H9 (cell line): ENCODE measurements at places on chromosomes 6 and 20.

DNA sequence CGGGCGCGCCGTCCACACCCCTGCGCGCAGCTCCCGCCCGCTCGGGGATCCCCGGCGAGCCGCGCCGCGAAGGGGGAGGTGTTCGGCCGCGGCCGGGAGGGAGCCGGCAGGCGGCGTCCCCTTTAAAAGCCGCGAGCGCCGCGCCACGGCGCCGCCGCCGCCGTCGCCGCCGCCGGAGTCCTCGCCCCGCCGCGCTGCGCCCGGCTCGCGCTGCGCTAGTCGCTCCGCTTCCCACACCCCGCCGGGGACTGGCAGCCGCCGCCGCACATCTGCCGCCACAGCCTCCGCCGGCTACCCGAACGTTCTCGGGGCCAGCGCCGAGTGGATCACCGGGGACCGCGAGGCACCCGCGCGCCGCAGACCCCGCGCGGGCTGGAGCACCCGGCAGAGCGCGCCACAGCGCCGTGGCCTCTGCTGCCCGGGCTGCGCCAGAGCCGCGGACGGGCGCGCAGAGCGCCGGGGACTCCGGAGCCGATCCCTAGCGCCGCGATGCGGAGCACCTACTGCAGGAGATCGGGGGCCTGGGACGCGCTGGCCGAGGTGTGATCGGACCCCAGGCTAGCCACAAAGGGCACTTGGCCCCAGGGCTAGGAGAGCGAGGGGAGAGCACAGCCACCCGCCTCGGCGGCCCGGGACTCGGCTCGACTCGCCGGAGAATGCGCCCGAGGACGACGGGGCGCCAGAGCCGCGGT, at the start of gene BMP2:
TSS of gene BMP2 (plus strand) at position 151 of the 692 bp plus-strand sequence. CDS start 2,441 bp downstream, outside the sequence.
- H3K27ac ChIP-seq: no peak within 1 kb of the TSS
- H3K4me1 ChIP-seq: peaks cover 12% of the 10 kb centered on the region; the same call in 1 of the 2 replicates
- peaks cover 14% of the 10 kb centered on the region for H3K27me3 ChIP-seq
- peak; percentile 44 for DNase-seq
- peak within 1 kb of the TSS; percentile 93 for H3K4me3 ChIP-seq
- peaks cover 9% of the 10 kb centered on the region; the same call in 1 of the 2 replicates for H3K36me3 ChIP-seq

DNA sequence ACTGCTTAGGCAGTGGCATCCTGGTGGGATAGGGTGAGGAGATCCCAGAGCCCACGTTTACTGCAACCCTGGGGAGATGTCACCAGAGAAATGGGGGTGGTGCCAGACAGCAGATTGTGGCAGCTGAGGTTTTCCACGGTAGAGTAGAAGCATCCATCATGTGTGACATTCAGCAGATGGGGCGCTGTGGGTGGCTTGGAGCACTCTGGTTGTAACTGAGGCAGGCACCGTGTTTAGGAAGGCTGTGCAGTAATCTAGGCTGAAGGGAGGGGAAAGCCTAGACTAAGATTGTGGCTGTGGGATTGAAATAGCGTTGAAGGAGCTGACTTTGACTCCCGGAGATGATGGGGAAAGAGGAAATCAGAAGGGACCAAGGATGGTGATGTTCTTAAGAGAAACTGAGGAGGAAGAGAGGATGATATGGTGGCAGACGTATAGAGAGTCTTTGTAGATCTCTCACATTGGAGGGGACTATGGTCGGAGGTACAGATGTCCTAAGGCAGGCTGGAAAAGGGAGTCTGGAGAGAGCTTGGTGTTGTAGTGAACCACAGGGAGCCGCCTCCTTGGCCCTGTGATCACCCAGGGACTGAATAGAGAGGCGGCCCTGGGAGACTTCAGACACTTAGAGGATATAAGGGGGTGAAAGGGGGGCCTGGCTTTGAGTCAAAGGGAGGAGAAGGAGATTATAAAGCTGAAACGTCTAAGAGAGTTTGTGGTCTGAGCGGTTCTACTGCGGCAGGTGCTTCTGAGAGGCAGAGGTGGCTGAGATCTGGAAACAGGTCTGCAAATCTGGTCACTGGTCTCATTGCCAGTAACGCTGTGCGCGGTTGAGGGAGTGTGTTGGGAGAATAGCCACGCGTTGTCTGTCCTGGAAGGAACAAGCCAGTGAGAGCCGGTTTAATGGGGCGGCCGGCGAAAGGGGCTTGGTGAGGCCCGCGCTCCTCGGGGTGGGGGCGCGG, 792 bp upstream of the MICA start:
- H3K27ac ChIP-seq: no peak overlapping the region
- peaks cover 5% of the 10 kb centered on the region; the same call in 1 of the 2 replicates for H3K4me1 ChIP-seq
- peaks cover 2% of the 10 kb centered on the region for H3K36me3 ChIP-seq
- peak overlapping the region; percentile 94 for H3K4me3 ChIP-seq
- H3K27me3 ChIP-seq: peaks cover 4% of the 10 kb centered on the region; the same call in 1 of the 2 replicates

GRCh38 chr6:158058171-158058651, 76.5 kb downstream of the SYNJ2 start:
- no peak overlapping the region for H3K27ac ChIP-seq
- H3K27me3 ChIP-seq: no peaks in the 10 kb centered on the region
- no peak overlapping the region for H3K4me3 ChIP-seq
- no peaks in the 10 kb centered on the region for H3K4me1 ChIP-seq
- no peak for DNase-seq

DNA sequence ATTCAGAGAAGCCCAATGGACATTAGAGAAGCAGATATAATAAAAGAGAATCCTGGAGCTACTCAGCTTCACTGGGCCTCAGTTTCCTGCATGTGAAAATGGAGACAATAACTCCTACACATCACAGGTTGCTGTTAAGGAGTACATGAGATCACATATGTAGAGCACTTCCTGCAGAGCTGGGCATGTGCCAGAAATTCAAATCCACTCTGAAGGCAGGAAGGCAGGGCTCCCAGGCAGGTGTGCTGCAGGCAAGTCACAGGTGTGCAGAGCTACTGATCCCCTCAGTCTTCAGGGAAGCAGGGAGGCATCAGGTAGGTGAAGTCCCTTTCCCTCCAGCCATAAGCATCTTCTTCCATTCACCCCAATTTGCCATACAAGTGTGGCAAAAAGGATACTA, 48.0 kb downstream of the DST start:
- DNase-seq: no peak
- no peak overlapping the region for H3K4me3 ChIP-seq
- no peak overlapping the region for H3K27ac ChIP-seq
- H3K4me1 ChIP-seq: no peaks in the 10 kb centered on the region
- peaks cover 76% of the 10 kb centered on the region for H3K36me3 ChIP-seq

DNA sequence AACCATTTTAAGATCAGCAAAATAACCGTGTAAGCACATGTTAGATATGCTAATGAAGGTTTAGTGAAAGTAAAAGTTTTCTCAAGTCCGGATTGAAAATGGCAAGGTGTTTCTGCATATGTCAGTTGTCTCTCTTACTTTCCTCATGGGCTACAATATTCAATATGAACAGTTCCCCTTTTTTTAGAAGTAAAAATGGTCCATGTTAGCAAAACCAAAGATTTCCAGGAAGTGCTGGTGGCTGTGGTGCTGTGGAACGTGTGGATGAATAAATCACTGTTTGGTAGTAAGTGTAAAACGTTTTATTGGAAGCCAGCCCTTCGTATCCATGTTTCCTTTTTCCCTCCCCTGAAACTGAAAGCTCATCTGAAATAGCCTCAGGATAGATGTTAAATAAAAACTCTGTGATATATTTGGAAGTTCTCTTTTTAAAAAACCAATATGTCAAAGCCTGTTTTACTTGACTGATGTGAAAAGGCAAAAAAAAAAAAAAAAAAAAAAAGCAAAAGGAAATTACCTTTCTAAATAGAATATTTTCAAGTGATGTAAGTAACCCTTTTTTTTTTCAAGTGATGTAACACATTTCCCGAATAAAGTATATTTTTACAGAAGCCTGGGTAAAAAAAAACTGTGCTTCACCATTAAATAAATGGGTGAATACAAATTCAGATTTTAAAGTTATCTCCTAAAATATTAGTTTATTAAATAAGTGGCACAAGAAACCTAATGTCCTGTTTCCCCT, 41.9 kb downstream of the PLEKHG1 start:
- H3K4me1 ChIP-seq: peaks cover 2% of the 10 kb centered on the region; the same call in 1 of the 2 replicates
- no peak overlapping the region for H3K27ac ChIP-seq

DNA sequence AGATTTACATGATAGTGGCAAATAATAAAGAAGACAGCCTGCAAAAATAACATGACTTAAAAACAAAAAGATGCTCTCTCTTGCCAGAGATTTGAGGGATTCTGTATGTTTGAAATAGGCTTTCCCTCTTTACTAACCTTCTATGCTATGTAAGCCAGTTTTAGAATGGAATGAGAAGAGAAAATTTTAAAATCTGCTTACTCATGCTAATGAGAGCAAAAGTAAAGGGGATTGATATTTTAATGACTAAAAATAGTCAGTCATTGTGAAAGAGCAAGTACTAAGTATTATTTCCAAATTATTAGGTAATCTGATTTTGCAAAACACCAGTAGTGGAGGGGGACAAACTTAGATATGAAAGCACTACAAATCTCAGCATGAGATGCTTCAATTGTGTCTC, 563.3 kb upstream of the ADGRB3 start:
- H3K4me1 ChIP-seq: peaks cover 4% of the 10 kb centered on the region; the same call in 1 of the 2 replicates
- no peak overlapping the region for H3K27ac ChIP-seq
- no peak for DNase-seq
- H3K27me3 ChIP-seq: no peaks in the 10 kb centered on the region
- H3K4me3 ChIP-seq: no peak overlapping the region
- no peaks in the 10 kb centered on the region for H3K36me3 ChIP-seq

DNA sequence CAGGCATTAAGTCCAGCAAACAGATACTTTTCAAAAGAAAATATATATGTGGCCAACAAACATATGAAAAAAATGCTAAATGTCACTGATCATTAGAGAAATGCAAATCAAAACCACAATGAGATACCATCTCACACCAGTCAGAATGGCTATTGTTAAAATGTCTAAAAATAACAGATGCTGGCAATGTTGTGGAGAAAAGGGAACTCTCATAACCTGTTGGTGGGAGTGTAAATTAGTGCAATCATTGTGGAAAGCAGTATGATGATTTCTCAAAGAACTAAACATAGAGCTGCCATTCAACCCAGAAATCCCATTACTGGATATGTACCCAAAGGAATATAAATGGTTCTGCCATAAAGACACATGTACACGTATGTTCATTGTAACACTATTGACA, 20.6 kb downstream of the KCNQ5 start:
- H3K4me3 ChIP-seq: no peak overlapping the region
- H3K4me1 ChIP-seq: no peaks in the 10 kb centered on the region; the same call in 1 of the 2 replicates

DNA sequence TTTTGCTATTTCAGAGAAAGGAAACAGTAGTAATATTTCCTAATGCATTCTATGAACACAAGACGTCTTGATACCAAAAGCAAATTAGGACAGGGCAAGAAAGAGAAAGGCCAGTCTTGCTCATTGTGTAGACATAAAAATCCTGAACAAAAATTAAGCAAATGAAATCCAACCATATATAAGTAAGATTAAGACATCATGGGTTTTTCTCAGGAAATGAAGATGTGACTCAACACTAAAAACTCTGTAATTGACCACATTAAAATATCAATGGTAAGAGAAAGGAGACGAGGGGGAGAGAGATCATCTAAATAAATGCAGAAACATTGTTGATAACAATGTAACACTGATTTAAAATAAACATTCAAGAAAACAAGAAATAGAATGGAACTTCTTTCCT, 205.4 kb downstream of the SOD2 start:
- H3K36me3 ChIP-seq: no peaks in the 10 kb centered on the region
- no peaks in the 10 kb centered on the region for H3K4me1 ChIP-seq
- no peaks in the 10 kb centered on the region for H3K27me3 ChIP-seq
- DNase-seq: no peak
- no peak overlapping the region for H3K4me3 ChIP-seq
- no peak overlapping the region for H3K27ac ChIP-seq

GRCh38 chr6:122649701-122650100, 39.5 kb downstream of the PKIB start:
- no peak overlapping the region for H3K4me3 ChIP-seq
- no peak overlapping the region for H3K27ac ChIP-seq
- H3K36me3 ChIP-seq: no peaks in the 10 kb centered on the region

DNA sequence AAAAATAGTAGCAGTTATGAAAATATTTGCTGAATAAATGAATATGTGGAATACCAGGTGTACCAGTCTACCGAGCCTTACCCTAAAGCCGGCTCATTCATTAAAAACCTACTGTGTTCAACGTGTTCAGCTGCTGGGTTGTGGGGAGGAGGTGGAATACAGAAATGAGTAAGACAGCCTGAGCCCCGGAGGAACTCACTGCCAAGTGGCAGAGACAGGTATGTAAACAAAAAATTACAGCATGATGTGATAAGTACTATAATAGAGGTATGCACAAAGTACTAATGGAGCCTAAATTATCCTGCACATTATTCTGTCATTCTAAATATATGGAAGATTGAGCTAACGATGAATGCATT, 6.8 kb upstream of the ADTRP start:
- no peak for DNase-seq
- H3K4me1 ChIP-seq: peaks cover under 1% of the 10 kb centered on the region; the same call in 1 of the 2 replicates
- H3K4me3 ChIP-seq: no peak overlapping the region
- no peaks in the 10 kb centered on the region for H3K36me3 ChIP-seq

GRCh38 chr6:110566346-110567125, 90.1 kb upstream of the SLC22A16 start:
- no peak overlapping the region for H3K4me3 ChIP-seq
- no peaks in the 10 kb centered on the region for H3K36me3 ChIP-seq
- H3K27ac ChIP-seq: no peak overlapping the region
- DNase-seq: no peak

- H3K4me3 ChIP-seq: no peak overlapping the region
- DNase-seq: no peak
- no peaks in the 10 kb centered on the region for H3K36me3 ChIP-seq
- H3K4me1 ChIP-seq: no peaks in the 10 kb centered on the region
- H3K27me3 ChIP-seq: no peaks in the 10 kb centered on the region
These were observed 76.6 kb downstream of the PKHD1 start for GRCh38 chr6:52010806-52011205.

DNA sequence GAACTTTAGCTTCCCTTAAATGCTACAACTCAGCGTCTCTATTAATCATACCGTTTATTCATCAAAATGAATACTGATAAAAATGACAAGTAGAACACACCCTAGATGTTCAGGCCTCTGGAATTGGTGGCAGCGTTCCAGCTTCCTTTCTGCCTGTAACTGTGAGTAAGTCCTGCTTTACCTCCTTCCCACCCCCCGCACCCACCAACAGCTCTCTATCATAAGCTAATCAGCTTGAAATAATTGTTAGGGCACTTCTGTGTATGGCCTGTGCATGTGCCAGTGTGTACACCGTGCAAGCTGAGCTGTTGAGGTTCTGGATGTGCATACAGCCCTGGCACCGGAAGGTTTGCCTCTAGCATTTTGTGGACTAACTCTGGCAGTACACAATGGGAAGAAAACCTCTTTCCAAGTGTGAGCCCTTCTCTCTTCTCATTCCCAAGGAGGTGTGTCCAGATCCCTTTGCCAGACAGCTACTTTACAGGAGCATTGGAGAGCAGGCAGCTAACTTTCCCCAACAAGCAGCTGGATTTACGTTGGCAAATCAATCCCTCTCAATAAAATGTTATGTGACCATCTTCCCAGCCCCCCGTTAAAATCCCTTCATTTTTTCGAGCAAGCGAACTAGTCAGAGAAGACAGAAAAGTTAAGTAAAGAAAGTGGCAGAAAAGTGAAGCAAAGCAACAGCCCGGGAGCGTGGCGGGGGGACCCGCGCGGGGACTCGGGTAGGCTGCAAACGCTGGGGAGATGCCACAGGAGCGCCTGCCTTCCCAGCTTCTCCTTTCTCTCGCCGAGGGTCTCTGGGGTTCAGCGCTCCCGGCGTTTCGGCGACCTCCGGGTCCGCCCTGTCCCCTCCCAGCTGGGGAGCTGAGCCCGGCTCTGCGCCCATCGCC, 803 bp upstream of the ADGRG6 start:
- H3K4me3 ChIP-seq: peak overlapping the region; percentile 77
- no peaks in the 10 kb centered on the region; the same call in 1 of the 2 replicates for H3K4me1 ChIP-seq
- H3K27me3 ChIP-seq: peaks cover 8% of the 10 kb centered on the region; the same call in 1 of the 2 replicates
- no peak overlapping the region for H3K27ac ChIP-seq
- no peaks in the 10 kb centered on the region for H3K36me3 ChIP-seq
- peak; percentile 31 for DNase-seq

GRCh38 chr20:38337561-38338140, 8.6 kb upstream of the LBP start:
- peak; percentile 93 for DNase-seq
- H3K4me3 ChIP-seq: no peak overlapping the region
- H3K36me3 ChIP-seq: peaks cover 2% of the 10 kb centered on the region; the same call in 1 of the 2 replicates
- H3K27ac ChIP-seq: no peak overlapping the region
- H3K4me1 ChIP-seq: peaks cover 6% of the 10 kb centered on the region; the same call in 1 of the 2 replicates
